ENCODE measurements at places on chromosomes 2 and 18.

DNA sequence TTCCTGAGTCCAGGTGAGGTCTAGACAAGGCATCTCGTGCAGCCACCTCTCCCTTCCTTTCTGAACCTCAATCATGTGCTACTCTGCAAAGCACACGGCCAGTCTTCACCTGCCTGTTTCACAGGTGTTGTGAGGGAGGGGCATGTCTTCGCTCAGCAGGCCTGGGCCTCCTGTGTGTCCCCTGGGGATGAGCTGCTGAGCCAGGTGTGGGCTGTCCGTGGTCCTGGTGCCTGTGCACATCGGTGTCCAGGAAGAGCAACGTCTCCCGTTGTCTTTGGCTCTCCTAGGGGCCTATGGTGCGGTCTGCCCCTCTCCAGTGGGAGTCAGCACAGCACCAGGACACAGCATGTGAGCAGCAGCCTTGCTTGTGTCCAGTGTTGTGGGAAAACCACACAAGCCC lies 16.7 kb downstream of the ARHGEF4 start:
- no peak for DNase-seq

- DNase-seq = no peak
These were observed 498.5 kb downstream of the EIPR1 start for GRCh38 chr2:2879071-2879470.

DNA sequence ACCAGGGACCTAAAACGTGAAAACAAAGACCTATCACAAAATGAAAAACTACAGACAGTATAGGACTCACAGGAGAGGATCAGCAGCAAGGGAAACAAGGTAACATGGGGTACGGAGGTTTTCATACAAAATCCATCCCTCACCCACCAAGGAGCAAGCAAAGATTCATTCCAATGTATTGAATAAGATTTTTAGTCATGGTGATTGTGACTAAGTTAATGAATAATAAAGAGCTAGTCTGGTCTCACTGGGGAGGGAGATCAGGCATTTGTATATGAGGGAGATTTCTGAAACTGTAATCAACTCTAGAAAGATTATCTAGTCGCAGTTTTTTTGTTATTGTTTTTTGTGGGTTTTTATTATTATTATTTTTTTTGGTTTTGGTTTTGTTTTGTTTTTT lies 336.5 kb upstream of the MMADHC start:
- DNase-seq = peak; percentile 61

GRCh38 chr2:60440079-60440766 lies 113.2 kb downstream of the BCL11A start:
- no peak for DNase-seq

DNA sequence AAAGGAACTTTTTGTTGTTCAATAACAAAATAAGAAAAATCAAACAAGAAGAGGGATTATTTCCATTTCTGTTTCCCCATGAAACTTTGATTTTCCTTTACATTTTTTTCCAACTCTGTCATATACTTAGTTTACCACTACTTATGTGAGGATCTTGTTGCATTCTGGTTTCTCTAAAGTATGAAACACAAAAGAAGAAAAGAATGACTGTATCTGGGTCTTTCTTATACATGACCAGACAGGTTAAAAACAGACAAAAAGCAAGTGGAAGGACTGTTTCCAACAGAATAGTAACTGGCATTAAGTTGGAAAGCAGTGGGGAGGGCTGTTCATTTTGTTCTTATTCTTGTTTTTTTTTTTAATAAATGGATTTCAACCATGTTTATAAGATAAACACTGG lies 1207.8 kb upstream of the FAM98A start:
- DNase-seq = no peak

DNA sequence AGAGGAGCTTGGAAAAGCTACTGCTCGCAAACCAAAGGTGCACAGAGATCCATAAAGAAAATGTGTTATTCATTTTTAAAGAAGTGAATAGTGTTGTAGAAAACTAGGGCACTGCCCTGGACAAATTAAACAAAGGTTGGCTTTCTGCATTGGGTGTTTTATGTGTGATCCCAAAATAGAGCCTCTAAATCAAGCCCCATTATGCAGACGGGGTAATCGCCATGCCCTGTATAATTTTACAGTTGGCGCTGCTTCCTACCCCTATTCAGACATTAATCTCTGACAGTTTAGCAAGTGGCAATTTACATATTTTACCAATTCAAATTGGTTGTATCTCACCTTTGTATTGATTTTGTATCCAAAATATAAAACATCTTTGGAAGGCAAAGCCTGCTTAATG lies 109.1 kb downstream of the PID1 start:
- DNase-seq = no peak

DNA sequence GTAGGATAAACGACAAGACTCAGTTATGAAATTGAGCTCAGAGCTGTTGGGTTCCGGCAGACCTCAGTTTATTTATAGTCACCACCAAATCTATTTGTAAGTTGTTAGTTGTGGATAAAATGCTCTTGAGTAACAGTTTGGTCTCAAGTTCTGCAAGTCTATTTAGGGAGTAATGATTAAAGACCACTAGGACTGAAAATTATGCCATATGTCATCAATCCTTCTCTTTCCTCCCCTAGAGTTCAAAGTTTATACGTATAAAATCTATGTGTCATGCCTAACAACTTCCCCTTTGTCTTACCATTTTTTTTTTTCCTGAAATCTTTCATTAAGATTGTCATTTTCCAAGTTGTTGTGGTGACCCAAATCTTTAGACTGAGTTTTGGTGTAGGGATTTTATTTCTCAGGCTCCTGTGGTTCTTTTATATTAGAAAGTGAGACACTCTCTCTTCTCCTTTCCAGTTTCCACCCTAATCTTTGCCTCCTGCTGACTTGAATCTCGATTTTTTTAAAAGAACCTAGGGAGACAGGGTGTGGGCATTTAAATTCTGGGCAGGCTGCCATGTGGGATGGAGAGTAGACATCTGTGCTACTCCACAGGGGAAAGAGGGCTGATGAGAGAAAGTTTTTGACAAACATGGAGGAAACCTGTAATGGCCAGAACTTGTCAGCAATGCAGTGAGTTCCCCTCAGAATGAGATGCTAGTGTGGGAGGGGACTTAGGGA lies 51.0 kb downstream of the LAMA3 start:
- DNase-seq = peak; percentile 57

GRCh38 chr18:23934252-23934651 lies 80.3 kb upstream of the TTC39C start:
- no peak for DNase-seq

GRCh38 chr18:76420898-76421684 lies 74.0 kb downstream of the ZNF516 start:
- DNase-seq = no peak

- no peak for DNase-seq
These were observed 562.3 kb downstream of the SOX11 start for GRCh38 chr2:6254441-6254840.

GRCh38 chr2:214577769-214578168 lies 166.9 kb downstream of the VWC2L start:
- DNase-seq = peak; percentile 39

DNA sequence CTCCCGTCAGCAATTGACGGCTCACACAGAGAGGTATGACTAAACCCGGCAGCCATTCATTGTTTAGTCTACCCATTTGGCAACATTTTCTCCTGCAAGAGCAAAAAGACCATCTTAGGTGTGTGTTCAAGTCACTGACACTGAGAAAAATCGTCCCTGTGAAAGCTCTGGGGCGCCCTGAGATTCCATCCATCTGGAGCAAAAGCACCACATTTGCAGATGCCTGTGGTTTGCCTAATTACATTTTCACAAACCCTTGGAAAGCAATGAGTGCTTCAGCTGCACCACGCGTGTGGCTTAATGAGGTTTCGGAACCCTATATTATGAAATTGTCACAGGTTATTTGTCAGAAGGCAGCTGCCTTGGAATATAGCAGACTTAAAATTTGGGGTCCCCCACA lies 110.7 kb upstream of the PTPRM start:
- no peak for DNase-seq

- DNase-seq = no peak
These were observed 74.1 kb downstream of the MMADHC start for GRCh38 chr2:149513461-149513860.

DNA sequence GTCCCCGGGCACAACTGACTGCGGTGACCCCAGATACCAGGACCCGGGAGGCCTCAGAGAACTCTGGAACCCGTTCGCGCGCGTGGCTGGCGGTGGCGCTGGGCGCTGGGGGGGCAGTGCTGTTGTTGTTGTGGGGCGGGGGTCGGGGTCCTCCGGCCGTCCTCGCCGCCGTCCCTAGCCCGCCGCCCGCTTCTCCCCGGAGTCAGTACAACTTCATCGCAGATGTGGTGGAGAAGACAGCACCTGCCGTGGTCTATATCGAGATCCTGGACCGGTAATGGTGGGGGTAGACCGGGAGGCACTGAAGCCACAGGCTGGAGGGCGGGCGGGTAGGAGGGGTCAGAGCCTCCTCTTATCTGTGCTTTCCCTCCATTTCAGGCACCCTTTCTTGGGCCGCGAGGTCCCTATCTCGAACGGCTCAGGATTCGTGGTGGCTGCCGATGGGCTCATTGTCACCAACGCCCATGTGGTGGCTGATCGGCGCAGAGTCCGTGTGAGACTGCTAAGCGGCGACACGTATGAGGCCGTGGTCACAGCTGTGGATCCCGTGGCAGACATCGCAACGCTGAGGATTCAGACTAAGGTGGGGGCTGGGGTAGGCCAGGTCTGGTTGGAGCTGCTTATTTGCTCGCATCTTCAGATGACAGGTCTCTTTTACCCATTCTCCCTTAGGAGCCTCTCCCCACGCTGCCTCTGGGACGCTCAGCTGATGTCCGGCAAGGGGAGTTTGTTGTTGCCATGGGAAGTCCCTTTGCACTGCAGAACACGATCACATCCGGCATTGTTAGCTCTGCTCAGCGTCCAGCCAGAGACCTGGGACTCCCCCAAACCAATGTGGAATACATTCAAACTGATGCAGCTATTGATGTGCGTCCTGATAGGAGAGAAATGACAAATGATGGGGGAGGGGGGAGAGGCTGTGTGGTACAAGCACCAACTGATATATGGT lies 780 bp downstream of the HTRA2 start:
- peak; percentile 57 for DNase-seq

DNA sequence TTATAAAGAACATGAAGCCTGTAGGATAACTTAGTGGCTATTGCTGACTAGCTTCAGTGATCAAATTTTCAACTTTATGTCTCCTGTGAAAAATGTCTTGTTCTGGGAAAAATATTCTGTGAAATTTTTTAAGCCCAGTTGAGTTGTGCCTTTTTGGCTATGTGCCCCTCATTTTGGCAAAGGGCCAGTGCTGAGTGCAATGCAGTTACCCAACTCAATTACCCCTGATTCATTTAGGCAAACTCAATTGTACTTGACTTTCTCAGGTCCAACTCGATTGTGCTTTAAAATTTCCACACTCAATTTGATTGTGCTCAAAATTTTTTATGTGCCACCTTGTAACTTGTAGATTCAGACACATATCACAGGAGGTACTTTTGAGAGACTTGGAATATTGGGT lies 548.8 kb upstream of the NRP2 start:
- no peak for DNase-seq
